Naive thymus-derived CD8-positive, alpha-beta T cell (primary cell): ENCODE measurements at places on chromosomes 7 and 10.

DNA sequence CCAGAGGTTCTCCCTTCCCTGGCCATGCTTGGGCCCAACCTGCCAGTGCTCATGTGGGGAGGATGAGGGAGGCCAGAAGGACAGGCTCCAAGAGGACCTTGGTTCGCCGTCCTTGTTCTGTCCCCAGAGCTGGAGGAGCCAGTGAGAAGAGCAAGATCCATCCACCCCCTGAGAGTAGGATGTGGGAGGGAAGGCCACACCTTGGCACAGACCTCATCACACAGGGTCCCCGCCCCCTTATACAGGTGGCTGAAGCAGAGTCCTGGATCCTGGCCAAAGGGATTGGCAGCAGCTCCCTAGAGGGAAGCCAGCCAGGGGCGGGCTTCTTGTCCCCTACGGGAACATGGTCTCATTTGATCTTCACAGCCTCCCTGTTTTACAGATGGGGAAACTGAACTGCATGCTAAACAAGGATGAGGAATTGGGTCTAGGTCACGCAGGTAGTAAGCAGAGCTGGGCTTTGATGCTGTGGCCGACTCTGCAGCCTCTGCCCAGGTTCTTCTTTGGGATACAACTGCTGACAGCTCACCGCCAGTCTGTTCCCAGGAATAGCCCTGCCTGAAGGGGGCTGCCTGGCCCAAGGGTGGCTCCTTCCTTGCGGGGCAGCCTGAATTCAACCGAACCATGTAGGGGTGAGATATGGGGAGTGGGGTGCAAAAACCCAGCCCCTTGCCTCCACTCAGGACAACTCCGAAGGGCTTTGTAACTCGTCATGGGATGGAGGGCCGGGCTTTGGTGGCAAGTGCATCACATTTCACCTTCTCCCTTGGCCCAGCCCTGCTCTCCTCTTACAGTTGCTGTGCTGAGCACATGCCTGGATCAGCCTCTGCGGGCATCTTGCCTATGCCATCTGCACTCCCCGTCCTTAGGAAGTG is 62.2 kb upstream of the KDM7A start:
- DNase-seq, result no peak

GRCh38 chr10:62018131-62018911 is 116.8 kb downstream of the ARID5B start:
- no peak for DNase-seq

- DNase-seq, result no peak
Observed at GRCh38 chr7:30178748-30179436, 44.1 kb downstream of the MTURN start.

GRCh38 chr7:4261601-4261960 is 420.5 kb upstream of the FOXK1 start:
- no peak for DNase-seq

DNA sequence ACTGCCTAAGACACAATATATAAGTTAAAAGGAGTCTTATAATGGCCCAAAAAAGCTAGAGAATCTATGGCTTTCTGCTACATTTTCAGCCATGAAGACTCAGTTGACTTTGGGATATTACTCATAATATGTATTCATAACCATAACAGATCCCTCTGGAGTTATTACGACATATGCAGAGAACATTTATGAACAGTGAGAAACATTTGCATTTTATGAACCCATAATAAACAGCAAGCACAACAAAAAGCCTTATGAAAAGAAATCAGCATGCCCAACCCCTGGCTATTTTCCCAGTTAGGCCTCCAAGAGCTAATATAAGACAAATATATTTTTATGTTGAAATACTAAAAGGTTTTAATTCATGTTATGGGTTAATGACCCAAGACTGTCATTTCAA is 52.4 kb downstream of the ARMH3 start:
- no peak for DNase-seq

DNA sequence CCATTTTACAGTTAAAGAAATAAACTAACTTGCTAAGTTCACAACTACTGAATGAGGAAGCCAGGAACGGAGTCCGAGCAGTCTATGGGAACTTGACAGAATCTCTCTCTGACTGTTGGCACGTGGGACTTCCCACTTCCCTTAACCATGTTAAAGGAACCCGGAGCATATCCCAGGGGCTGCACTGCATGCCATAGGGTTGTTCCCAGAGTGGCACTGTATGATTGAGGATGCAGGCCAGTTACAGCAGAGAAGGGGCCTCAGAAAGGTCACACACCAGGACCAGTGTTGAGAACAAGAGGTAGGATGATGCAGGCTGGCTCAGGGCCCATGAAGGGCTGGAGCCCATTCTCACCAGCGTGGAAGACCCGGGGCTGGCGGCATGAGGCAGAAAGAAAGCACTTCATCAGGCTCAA is 201.8 kb downstream of the NSUN6 start:
- no peak for DNase-seq

GRCh38 chr10:43855667-43856210 is 207.1 kb upstream of the ZNF32 start:
- no peak for DNase-seq

GRCh38 chr7:137801003-137801402 is 45.8 kb downstream of the DGKI start:
- no peak for DNase-seq

- no peak for DNase-seq
Observed at GRCh38 chr7:122626785-122627184, 72.1 kb downstream of the RNF133 start.

GRCh38 chr10:79490400-79491142 is 21.8 kb upstream of the EIF5AL1 start:
- no peak for DNase-seq

- DNase-seq, result no peak
Observed at GRCh38 chr10:45454859-45455258, 80.8 kb downstream of the ALOX5 start.

GRCh38 chr10:11181978-11182377 is 164.3 kb downstream of the CELF2 start:
- DNase-seq, result no peak

DNA sequence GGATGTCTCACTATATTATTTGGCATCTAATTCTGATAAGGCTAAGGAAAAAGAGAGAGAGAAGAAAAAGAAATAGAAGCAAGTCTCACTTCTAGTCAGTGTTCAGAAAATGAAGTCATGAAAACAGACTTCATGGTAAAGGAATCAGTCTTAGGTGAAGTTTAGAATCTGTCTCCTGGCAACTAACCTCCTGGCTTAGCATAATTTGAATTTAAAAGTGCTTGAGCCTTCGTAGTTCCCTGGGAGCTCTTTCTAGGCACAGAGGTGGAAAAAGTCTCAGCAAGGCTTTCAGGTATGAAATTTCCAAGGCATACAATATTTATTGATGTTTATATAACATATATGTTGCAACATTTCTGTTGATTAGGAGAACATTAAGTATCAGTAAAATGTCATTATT is 10.4 kb downstream of the CHRM2 start:
- no peak for DNase-seq

DNA sequence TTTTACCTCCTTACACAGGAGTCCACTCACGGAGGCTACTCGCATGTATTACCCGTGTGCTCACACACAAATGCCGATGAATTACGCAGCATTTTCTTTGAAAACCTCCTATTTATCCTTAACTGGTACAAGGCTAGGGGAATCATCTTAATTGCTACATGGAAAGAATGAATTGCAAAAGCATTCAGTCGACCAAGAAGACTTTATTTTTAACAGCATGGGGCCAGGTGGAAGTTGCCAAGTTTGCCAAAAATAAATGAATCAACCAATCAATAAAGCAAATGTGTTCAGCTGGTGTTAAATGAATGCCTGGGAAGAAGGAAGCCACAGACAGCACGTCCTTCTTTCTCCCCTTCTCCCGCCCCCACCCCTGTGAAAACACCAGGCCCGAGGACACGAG is 55.8 kb downstream of the CTBP2 start:
- no peak for DNase-seq

GRCh38 chr10:126334272-126334671 is 54.0 kb downstream of the ADAM12 start:
- no peak for DNase-seq

- DNase-seq, result peak; percentile 13
Observed at GRCh38 chr10:28668363-28669226, 8.7 kb upstream of the BAMBI start.

DNA sequence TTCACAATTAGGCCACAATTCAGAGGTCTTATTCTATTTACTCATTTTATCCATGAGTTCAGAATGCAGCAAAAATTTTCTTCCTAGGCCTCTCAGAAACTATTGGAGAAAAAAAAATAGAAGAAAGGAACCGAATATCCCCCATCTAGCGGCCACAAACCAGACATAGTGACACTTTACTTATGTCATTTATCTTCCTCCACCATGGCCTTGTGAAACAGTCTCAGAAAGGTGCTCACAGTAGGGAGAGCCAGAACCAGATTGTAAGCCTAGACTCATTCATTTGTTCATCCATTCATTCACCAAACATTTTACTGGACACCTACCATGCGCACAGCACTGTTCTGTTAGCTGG is 16.0 kb downstream of the CREB3L2 start:
- no peak for DNase-seq

DNA sequence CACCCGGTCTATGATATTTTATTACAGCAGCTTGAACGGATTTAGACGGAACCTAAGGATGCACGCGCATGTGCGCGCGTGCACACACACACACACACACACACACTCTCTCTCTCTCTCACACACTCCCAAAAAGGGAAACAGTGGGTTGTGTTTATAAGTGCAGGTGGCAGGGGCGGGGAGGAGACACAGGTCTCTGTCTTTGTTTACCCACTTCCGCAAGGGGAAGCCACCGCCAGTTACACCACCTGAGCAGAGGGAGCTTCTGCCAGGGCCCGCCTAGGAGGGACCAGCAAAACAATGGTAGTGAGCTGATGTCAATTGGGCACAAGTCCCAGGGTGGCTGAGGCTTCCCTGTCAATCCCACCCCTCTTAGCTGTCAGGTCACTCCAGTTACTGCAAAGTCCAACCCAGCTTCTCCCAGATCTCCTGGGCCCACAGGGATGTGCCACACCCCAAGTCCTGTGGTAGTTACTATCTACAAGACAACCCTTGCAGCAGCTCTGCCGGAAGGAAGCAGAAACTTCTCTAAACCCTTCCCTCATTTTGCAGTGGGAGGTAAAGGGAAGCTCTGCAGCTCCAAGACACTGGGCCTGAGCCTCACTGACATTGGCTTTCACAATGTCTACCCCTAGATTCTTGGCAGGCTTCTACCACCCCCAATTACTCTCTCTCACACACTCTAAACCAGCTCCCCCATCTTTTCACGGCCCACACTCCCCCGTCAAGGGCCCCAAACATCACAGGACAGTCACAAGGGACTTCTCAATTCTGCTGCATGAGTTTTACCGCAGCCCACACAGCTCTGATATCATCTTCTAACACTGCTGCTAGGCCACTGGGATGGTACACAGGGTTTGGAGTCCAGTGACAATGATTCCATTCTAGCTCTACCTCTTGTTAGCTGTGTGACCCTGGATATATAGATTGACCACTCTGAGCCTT is 17.6 kb downstream of the ANXA11 start:
- DNase-seq, result peak; percentile 77

DNA sequence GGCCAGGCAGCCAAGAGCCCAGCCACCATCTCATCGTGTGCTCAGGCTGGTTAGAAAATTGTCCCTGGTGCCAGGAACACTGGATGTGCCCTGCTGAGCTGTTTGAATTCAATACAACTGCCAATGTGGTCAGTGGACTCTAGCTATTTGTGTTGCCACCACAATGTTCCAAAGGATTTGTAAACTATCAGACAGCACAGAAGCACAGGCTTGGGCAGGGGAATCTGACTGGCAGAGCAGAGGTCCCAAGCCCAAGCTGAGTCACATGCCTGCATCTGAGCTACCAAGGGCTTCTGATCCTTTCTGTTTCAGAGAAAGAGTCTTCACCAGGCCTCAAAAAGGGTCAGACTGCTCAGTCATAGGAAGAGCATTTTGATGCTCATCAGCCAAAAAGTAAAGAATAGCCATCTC is 232.1 kb upstream of the SEMA3C start:
- no peak for DNase-seq

DNA sequence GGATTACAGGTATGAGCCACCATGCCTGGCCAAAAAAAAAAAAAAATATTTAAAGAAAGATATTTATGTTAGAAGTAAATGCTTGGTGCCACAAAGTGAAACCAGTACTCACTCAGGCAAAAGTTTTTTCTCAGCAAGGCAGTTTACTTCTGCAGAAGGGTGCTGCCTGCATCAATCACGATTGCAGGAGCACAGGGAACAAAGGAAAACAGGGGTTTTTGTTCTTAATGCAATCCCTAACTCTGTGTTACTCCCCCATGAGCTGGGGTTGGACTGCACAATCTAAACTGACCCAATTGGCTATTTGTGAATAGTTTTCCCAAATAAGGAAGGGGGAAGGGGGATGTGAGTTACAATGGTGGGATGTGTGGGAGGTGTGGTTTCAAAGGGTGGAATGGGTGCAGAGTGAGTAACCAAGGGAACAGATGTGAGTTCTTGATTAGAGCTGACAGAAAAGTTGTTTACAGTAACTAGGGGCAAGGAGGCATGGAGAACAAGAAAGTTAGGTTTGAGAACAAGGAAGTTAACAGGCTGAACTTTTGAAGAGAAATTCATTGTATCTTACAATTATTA is 255.4 kb downstream of the TYW1 start:
- DNase-seq, result no peak

DNA sequence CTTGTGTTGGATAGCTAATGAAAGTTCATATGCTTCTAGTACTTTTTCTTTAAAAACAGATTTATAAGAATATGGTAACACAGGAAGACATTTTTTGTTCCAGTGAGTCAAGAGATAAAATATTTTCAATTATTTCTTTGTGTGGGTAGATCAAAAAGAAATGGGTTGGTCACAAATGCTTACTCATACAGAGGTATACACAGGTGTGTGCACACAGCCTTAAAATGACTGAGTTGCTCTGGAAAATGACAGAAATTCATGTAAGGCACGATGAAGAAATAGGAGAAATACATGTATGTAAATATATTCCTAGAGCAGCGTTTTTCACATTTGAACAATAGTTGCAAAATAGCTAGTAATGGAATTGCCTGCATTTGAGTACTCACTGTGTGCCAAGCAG is 66.0 kb downstream of the ST7 start:
- DNase-seq, result no peak

- DNase-seq, result no peak
Observed at GRCh38 chr10:15140698-15141097, 27.8 kb downstream of the NMT2 start.

- DNase-seq, result no peak
Observed at GRCh38 chr10:14617852-14618251, 156.8 kb downstream of the FAM107B start.

- no peak for DNase-seq
Observed at GRCh38 chr7:86964973-86965726, 94.3 kb downstream of the ELAPOR2 start.

GRCh38 chr10:96577069-96577468 is 9.7 kb downstream of the TM9SF3 start:
- DNase-seq, result no peak

- no peak for DNase-seq
Observed at GRCh38 chr10:126350216-126350992, 37.9 kb downstream of the ADAM12 start.

DNA sequence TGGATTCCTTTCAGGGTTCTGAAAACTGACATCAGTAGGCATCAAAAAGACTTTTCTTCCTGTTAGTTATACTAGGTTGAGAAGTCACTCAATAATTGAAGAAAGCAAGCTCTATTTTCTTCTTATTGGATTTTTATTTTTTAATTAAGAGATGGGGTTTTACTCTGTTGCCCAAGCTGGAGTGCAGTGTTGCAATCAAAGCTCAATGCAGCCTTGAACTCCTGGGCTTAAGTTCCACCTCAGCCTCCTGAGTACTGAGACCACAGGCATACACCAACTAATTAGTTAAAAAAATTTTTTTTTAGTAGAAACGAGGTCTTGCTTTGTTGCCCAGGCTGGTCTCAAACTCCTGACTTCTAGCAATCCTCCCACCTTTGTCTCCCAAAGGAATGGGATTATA is 28.0 kb downstream of the PIP4K2A start:
- no peak for DNase-seq

- peak; percentile 6 for DNase-seq
Observed at GRCh38 chr10:110005719-110006118, 2.1 kb upstream of the ADD3 start.
